ENCODE measurements at places on chromosomes 5 and 9.

- no peak for DNase-seq
These were observed 182.2 kb downstream of the AOPEP start for GRCh38 chr9:94908583-94909249.

DNA sequence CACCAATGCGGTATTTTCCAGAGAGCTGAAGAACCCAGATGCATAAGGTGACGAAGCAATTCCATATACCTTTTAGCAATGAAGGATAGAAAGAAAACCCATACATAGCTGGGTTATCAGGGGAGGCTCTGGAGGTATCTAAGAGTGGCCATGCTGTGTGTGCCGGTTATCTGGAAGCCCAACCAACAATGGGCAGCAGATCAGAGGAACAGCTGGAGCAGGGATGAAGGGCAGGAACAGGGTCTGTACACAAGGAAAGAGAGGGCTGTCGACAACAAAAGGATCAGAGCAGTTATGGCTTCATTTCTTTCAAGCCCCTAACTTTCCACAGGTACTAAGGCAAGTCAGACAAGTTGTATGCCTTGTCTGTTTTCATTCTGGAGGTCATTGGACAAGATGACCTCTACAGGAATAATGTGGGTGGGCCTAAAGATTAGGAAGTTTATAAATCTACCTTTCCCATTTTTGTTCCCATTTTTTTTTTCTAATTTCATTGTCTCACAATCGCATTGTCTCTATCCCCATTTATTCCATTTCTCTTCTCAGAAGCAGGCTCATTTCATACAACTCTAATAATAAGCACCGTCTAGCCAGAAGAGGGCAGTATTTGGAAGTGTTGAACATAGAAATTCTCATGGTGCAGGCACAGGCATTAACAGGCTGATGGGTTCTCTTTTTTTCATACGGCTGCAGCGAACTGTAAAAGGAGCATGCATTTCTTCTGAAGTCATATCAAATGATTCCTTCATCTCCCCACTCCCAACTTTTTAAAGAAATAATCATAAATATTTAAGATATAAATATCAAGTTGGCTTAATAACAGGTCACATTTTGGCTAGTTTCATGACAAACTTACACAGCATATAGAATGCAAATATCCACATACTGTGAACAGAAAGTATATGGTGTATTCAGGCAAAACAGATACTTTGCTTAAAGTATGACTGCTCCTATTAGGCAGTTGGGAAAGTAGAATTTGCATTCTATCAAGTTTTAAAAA lies 63.5 kb downstream of the ZNF474 start:
- peak; percentile 94 for DNase-seq

DNA sequence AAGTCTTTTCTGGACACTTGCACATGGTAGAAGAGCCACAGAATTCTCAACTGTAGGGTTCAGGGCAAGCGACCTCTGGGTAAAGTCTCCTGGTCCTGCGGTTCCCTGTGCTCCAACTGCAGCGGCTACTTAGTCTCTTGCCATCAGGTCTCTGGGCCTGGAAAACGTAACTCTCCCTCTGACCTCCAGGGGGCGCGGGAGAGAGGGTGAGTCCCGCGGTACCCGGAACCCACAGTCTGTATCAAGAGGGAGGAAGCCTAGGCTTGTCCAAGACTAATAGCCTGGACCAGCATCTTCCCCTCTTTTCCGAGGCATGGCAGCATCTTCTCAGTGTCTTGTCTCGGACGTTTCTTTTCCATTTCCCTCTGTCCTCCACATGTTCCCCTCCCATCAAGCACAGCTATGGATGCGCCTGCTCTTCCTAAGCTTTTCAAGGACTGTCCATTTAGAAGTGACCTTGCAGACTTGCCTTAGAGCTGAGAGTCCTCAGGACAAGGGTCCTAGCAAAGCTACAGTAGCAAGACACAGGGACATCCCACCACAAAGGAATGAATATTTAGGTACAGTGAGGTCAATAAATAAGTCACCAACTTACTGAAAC lies 59.3 kb downstream of the FSTL4 start:
- DNase-seq: no peak

DNA sequence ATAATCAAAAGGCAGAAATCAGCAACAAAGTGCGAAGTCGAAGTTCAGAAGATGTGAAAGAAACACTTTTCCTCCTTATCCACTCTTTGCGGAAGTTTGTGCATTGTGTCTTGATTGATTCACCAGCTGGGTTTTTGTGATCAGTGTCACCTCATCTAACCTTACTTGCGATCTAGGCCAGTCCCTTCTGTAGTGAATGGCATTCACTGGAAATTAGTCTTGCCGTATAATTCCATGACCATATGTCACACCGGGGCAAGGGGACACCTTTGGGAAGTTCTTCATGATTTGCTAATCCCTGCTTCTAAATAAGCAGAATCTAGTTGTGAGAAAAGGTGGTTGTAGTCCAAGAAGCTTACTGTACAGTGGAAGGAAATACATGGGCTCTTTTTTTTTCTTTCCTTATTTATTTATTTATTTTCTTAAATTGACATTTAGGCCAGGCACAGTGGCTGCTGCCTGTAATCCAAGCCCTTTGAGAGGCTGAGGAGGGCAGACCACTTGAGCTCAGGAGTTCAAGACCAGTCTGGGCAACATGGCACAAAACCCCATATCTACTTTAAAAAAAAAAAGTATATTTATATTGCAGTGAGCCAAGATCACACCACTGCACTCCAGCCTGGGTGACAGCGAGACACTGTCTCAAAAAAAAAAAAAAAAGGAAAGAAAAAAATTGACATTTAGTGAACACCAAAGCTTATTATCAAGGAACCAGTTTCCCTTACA lies 7.8 kb downstream of the RAI14 start:
- DNase-seq: no peak

DNA sequence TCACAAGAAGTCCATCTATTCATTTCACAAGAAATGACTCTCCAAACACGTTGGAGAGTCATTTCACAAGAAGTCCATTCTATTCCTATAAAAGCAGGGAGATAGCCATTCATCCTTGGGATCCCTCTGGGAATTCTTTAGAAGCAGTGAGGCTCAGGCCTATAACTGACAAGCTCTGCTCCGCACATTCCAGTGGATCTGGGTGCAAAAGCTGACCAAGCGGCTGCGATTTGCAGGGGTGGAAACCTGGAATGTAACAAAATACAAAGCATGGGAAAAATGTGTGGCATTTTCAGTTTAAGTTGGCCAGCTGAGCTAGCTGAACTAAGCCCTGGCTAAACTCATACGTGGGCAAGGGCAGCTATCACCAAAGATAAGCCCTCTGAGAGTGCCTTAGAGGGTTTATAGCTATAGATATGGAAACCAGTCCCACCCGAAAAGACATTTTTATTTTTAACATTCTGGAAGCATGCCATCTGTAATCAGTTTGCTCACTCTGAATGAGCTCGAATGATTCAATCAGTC lies 8.7 kb downstream of the TAS2R1 start:
- DNase-seq: no peak

GRCh38 chr5:151181818-151182523 lies 24.4 kb upstream of the ANXA6 start:
- DNase-seq: no peak

DNA sequence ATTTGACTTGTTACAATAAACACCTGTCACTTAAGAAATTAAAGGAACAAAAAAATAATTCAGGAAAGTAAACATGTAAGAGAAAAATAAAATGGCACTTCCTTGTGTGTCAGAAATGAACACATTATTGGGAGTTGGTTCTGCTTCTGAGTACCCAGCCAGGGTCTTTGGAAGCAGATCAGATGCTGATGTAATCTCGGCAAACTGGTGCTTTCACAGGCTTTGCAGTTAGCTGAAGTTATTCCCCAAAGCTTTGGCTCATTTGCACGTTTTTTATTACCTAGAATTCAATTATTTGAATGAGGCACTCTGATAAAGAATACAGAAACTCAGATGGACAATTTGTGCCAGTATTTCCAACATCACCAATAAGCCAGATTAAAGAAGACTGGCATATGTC lies 10.9 kb downstream of the CDH18 start:
- DNase-seq: no peak

DNA sequence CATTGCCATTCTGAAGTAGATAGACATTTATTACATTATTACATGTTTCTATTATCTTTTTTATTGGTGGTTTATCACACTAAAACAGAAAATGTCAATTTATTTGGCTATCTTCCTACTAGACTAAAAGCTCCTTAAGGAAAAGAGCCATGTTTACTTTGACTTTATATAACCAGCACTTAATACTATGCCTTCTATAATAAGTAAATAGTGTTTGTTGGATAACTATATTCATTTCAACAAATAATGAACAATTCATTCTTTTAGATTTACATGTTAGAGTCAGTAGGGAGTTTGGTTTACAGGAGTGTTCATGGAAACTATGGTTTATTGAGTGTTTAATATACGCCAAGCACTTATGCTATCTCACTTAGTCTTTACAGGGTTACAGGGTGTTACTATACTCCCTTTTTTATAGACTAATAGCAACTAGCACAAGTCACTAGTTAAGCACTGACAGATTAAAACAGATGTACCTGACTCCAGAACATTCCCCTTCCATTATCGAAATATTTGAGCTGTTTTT lies 7.3 kb downstream of the PPIP5K2 start:
- no peak for DNase-seq

- DNase-seq: no peak
These were observed 22.4 kb downstream of the ABITRAM start for GRCh38 chr9:108956631-108957026.

- DNase-seq: no peak
These were observed 9.6 kb downstream of the PSIP1 start for GRCh38 chr9:15501179-15501578.

- DNase-seq: peak; percentile 22
These were observed 71.3 kb downstream of the FRMD3 start for GRCh38 chr9:83466877-83467276.

GRCh38 chr5:143206196-143207053 lies 197.1 kb downstream of the NR3C1 start:
- no peak for DNase-seq

GRCh38 chr5:76050134-76050533 lies 33.0 kb upstream of the SV2C start:
- DNase-seq: no peak

- DNase-seq: no peak
These were observed 5.9 kb upstream of the CFAP90 start for GRCh38 chr5:7856855-7857254.

GRCh38 chr9:18472841-18473251 lies 1.1 kb upstream of the ADAMTSL1 start:
- DNase-seq: peak; percentile 57

GRCh38 chr5:128329386-128329939 lies 208.6 kb downstream of the FBN2 start:
- DNase-seq: no peak

All from spinal cord (tissue), 10 donors.